ENCODE measurements at places on chromosomes 3 and 15.

- DNase-seq = no peak
These were observed 568.3 kb downstream of the AGBL1 start for GRCh38 chr15:86647810-86648440.

- DNase-seq = no peak
These were observed 367.0 kb upstream of the UBE2E2 start for GRCh38 chr3:22836131-22836530.

- DNase-seq = peak; percentile 83
These were observed 434.9 kb upstream of the TPM1 start for GRCh38 chr15:62607643-62608042.

GRCh38 chr15:69973102-69973714 lies 124.5 kb downstream of the TLE3 start:
- DNase-seq = peak; percentile 52

- DNase-seq = no peak
These were observed 320.6 kb downstream of the MECOM start for GRCh38 chr3:169342652-169343505.

GRCh38 chr3:120552184-120553172 lies 43.7 kb upstream of the NDUFB4 start:
- no peak for DNase-seq

DNA sequence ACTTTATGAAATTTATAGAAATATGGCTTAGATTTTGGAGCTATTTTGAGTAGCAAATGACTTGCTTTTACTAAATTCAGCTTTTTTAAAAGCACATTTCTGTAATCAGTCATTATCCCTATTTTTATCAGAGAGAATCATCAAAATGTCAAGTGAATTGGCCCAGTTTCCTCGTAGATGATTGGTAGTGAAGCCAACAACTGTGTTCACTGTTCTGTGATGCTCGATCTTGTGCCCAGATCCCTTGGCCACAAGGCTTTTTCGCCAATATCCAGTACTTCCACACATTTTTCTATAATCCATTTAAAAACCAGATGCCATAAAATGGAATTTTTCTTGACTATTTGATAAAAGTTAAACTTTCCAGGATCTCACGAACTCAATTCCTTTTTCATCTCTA lies 336.5 kb downstream of the ZNF385D start:
- no peak for DNase-seq

DNA sequence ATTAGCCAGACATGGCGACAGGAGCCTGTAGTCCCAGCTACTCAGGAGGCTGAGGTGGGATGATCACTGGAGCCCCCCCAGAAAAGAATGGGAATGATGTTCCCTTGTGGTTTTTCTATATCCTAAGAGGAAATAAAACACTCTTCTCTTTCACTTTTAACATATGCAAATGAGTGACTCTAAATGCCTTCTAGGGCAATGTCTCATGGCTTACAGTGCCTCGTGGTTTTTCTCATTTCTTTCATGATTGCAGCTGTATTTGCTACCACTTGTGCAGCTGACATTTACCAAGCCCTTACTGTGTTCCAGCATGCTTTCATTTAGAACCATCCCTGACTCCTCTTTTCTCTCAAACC lies 26.4 kb downstream of the STOML1 start:
- no peak for DNase-seq

DNA sequence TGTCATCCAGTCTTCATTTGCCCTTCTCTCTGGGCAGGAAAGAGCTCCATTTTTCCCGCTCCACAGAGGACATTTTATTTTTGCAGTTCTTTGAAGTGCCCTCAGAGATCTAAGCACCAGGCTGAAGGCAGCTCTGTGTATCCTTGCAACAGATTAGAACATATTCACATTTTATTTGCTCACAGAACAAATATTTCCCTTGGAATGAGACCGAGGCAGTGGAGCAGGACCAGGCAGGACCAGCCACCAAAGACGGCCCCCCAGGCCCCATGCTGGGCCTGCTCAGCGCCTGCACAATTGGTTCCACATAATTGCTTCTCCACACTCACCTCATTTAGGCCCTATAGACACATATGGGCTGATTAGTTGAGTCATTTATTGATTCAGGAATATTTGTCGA lies 15.7 kb upstream of the ETV5 start:
- DNase-seq = no peak

DNA sequence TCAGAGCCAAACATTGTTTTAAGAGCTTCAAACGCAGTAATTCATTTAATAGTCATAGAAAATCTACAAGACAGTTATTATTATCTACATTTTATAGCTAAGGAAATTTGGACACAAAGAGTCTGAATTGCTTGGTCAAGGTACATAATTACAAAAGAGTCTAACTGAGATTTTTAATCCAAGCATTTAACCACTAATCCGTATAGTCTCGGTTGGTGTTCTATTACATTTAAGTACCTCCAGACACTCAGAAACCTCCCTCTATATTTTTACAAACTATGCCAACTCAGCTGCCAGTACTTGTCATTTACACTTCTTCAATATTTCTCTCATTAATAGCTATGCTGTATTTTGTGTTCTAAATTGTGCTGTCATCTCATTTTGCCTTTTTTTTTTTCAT lies 240.2 kb upstream of the PLSCR5 start:
- DNase-seq = no peak

DNA sequence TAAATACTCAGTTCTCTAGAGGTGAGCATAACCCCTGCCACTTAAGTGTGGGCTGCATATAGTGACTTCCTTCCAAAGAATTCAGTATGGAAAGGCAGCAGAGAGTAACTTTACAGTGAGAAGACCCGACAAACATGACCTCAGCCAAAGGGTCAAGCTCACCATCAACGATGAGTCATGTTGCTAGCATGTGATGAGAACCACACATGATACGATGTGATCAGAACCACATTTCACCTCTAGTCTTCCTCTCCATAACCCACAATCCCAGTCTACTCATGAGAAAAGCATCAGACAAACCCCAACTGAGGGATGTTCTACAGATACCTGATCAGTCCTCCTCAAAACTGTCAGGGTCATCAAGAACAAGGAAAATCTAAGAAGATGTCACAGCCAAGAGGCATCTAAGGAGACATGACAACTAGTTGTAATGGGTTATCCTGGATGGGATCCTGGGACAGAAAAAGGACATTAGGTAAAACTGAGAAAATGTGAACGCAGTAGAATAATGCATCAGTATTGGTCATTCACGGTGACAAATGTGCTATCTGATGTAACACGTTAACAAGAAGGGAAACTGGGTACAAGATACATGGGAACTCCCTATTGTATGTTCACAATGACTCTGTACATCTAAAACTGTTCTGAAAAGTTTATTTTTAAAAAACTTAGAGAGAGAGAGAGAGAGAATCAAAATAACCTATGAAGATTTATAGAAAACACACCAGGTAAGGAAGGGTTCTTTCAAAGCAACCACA lies 28.3 kb downstream of the SEC61A1 start:
- peak; percentile 84 for DNase-seq

DNA sequence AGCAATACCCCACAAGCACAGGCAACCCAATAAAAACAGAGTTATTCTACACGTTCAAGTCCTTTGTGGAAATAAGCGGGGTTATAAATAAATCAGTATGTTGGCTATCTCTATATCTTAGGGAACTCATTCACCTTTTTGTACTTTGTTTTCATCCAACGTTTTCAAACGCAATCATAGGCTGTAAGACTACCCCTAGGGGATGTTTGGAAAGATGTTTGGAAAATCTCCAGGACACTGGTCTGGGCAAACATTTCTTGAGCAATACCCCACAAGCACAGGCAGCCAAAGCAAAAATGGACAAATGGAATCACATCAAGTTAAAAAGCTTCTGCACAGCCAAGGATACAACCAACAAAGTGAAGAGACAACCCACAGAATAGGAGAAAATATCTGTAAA lies 70.1 kb downstream of the CLDN11 start:
- no peak for DNase-seq

- no peak for DNase-seq
These were observed 167.3 kb downstream of the NECTIN3 start for GRCh38 chr3:111238885-111239284.

- peak; percentile 39 for DNase-seq
These were observed 20.5 kb upstream of the FRMD5 start for GRCh38 chr15:44215594-44215993.

GRCh38 chr15:99275525-99276128 lies 24.3 kb downstream of the LRRC28 start:
- DNase-seq = no peak

- no peak for DNase-seq
These were observed 57.7 kb downstream of the LIPC start for GRCh38 chr15:58489289-58490085.

DNA sequence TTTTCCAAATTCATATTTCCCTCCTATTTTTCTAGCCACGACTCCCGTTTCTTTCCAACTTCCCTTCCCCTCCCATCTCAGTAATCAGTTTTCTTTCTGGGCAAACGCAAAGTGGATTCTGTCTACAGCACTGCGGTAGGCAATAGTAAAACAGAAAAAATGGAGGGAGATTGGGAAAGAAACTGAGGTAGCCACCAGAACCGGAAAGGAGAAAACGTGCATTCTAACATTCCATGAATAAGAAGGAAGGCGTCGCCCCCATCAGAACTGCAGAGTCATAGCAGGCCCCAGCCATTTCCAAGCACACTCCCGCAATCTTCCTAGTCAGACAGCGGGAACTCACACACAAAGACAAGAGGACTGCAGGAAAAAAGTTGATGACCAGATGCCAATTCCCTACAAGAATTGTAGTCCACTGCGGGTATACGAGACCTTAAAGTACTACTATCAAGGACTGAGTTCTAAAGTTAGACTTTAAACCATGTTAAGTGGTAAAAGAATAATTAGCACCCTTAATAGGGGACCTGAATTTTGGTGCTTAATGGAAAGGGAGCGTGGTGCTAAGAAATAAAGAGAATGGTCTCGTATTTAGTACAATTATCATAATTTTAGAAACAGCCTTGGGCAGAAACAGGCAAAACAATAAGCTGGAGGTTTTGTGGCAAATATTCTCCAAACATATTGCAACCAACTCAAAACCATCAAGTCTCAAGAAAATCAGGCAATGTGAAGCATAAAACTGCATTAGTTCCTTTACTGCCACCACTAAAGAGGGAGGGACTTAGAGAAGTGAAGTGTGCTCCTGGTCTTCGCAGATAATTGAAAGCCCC lies 1.4 kb downstream of the PFN2 start:
- peak; percentile 83 for DNase-seq

DNA sequence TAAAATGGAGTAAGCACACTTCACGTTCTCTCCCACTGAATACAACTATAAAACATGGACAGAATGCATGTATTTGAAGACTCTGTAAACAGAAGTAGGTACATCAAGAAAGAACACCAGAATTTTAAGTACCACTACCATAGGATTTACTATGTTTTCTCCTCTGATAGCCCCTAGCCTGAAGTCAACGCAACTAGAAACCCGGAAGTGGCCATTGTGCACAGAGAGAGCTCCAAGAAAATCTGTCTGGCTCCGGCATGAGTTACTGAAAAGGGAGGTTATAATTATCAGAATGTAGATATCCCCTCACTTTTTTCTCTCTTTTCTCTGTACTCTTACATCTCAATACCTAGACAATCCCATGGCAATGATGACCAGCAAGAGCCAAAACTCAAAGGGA lies 23.8 kb downstream of the KBTBD12 start:
- DNase-seq = no peak

DNA sequence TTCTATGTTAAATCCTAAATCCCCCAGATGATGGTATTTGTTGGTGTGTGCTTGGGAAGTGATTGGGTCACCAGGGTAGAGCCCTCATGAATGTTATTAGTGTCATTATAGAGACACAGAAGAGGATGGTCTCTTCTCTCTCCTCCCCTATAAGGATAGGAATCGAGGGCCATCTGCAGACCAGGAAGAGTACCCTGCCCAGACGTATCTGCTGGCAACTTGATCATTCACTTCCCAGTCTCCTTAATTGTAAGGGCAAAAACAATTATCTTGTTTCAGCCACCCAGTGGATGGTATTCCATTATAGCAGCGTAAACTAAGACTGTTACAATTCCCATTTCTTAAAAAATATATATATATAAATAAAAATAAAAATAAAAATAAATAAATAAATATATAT lies 892.2 kb downstream of the SI start:
- DNase-seq = no peak

DNA sequence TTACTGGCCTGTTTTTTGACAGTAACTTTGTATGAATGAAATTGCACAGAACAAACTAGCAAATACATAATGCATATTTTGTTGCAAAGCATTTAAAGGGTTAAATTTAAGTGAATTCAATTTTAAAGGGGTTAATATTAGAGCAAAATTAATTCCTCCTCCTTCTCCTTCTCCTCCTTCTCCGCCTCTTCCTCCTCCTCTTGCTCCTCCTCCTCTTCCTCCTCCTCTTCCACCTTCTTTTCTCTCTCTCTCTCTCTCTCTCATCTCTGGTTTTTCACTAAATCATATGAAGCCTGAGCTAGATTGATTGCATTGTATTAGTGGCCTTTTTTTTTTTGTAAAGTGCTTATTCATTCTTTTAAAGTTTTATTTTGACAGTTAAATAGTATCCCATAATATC lies 154.5 kb downstream of the THRB start:
- DNase-seq = no peak

GRCh38 chr3:135106445-135106844 lies 311.4 kb downstream of the EPHB1 start:
- DNase-seq = peak; percentile 28

DNA sequence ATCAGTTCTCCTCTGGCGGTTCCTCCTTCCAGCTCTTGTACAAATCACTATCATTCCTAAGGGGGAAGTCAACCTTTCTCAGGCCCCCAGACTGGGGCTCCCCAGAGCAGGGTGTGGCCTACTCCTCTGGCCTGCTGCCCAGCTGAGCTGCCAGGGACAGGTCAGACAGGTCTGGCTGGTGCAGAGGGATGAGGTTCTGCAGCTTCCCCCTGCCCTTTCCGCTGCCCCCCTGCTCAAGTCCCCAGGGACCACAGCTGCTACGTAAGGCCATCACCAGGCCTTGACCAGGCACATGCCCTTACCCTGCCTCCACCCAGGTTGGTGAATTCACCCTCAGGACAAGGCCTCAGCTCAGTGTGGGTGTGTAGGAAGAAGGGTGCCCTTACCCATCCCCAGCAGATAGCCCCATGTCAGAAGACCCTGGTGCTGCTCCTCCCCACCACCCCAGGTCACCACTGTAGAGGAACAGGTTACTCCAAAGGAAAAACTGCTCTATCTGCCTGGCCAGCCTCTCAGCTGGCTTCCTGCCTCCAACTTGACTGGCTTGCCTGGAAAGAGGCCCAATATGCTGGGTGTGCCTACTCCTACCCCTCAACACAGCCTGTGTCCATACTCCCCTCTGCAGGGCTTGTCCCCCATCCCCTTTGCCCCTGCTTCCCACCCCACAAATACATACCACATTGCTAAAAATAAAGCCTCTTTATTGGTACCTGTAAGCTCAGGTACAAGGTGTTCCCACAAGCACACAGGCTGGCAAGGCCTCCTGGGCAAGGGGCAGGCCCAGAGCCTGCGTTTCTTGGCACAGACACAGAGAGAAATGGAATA lies 12.0 kb downstream of the CSRNP1 start:
- no peak for DNase-seq

DNA sequence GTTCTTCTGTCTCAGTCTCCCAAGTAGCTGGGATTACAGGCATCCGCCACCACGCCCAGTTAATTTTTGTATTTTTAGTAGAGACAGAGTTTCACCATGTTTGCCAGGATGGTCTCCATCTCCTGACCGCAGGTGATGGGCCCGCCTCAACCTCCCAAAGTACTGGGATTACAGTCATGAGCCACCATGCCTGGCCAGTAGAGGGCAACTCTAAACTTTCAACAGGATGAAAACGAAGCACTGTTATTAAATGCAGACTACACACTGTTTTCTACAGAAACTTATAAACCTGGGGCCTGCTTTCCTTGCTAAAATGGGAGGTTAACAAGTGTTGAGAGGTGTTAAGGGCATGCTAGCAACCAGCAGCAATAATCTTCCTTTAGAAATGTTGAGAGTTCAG lies 7.6 kb downstream of the ARPC4 start:
- DNase-seq = no peak

- no peak for DNase-seq
These were observed 87.7 kb downstream of the LIPC start for GRCh38 chr15:58519516-58519915.

Measured in ACHN (cell line).